A375 (cell line): ENCODE measurements at places on chromosomes 16 and 17. TPM values are rescaled to one million over a fixed set of nuclear protein-coding genes. Genes with fewer than 3 reads are reported as not detected.

The COPZ2 gene
- 24.2 and 30.2 TPM in 2 replicates for total RNA-seq

The RND2 gene
- total RNA-seq = 0.21 TPM in 1 of 2 replicates, not detected in the other

The KIF2B gene
- not detected in 2 replicates for total RNA-seq

The KRTAP9-4 gene
- total RNA-seq = not detected in 2 replicates

The SHCBP1 gene
- 26.5 and 35.2 TPM in 2 replicates for total RNA-seq

The ASPHD1 gene
- total RNA-seq = 11.5 and 13.5 TPM in 2 replicates

The ZNF213 gene
- 5.2 and 6.7 TPM in 2 replicates for total RNA-seq

The EPX gene
- total RNA-seq = not detected in 2 replicates

The LITAF gene
- 18.8 and 20.2 TPM in 2 replicates for total RNA-seq

The RHBDL3 gene
- total RNA-seq = 0.27 and 0.34 TPM in 2 replicates

The ZG16 gene
- total RNA-seq = not detected in 2 replicates

The SLC35G6 gene
- not detected in 2 replicates for total RNA-seq

The SLC2A4 gene
- 0.05 TPM in 1 of 2 replicates, not detected in the other for total RNA-seq

The ANKS4B gene
- not detected in 2 replicates for total RNA-seq

The GRAP gene
- total RNA-seq = not detected in 2 replicates

The TMEM101 gene
- total RNA-seq = 56.5 and 61.0 TPM in 2 replicates

The P2RX5 gene
- total RNA-seq = 11.4 and 13.6 TPM in 2 replicates

The NPIPB6 gene
- 2.0 and 3.2 TPM in 2 replicates for total RNA-seq

The ZFP90 gene
- total RNA-seq = 13.6 and 18.6 TPM in 2 replicates

The TERB1 gene
- not detected in 2 replicates for total RNA-seq

The NAA38 gene
- total RNA-seq = 159 and 172 TPM in 2 replicates

The NUDT7 gene
- total RNA-seq = 2.9 and 3.3 TPM in 2 replicates

The NEUROD2 gene
- not detected in 2 replicates for total RNA-seq

The HNF1B gene
- total RNA-seq = not detected in 2 replicates

The MFAP4 gene
- total RNA-seq = not detected in 2 replicates

The PLD6 gene
- 9.0 and 10.9 TPM in 2 replicates for total RNA-seq

The FBXW10 gene
- total RNA-seq = not detected in 2 replicates

The ABCC12 gene
- total RNA-seq = 0.11 TPM in 1 of 2 replicates, not detected in the other

The ABHD15 gene
- total RNA-seq = 5.8 and 6.2 TPM in 2 replicates

The HBA2 gene
- total RNA-seq = not detected in 2 replicates
